ENCODE measurements at places on chromosomes 5 and 9.

- no peak for DNase-seq
Observed at GRCh38 chr9:87615136-87615535, 110.8 kb upstream of the CTSL start.

DNA sequence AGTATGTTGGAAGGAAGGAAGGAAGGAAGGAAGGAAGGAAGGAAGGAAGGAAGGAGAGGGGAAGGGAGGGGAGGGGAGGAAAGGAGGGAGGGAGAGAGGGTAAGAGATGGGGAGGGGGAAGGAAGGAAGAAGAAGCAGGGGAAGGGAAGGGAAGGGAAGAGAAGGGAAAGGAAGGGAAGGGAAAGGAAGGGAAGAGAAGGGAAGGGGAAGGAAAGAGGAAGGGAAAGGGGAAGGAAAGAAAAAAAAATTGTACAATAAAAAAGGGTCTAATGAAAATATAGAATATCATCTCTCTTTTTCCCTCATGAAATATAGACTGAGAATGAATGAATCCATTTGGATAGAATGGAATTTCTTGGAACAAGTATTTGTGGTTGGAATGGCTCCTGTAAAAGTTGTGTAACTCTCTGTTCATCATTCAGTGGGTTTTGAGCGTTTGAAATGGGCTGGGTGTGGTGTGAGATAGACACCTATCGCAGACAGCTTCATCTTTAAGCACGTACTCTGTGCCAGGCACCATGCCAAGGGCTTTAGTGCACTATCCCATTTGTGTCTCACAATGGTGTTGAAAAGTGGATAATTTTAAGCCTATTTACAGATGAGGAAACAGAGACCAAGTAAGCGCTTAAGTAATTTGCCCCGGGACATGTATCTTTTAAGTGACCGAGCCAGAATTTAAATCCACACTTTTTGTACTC lies 11.6 kb upstream of the PAPPA start:
- DNase-seq = no peak

DNA sequence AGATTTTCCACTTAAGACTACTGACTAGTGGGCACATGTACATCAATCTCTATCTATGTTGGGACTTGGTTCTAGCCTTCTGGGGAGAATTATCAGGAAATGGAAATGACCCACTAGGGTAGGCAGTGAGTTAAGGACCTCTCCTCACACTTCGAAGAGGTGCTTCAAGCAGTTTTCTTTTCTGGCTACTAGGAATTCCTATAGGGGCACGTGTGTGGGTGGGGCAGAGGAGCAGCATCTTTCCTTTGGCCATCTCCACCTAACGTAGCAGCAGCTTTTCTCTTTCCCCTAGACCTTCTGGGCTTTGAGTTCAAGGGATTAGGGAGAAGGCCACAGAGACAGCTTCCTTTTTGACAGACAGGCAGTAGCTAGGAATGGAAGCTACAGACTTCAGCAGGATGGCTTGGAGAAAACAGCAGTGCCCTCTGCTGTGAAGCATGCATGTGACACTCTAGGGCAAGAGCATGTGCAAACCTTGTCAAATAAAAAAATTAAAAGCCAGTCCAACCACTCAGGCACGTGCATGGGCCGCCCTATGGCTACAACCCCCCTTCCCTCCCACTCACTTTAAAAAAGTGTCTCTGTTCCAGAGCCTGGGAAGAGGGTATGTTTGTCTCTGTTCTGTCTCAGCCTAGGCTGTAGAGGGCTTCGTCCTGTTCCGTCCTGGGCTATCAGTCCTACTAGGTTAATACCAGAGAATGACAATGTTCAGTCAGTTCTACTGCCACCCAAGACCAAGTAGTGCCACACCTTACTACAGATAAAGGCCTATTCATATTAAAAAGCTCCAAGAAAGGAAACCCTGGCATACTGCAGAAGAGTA lies 8.7 kb upstream of the GFRA3 start:
- no peak for DNase-seq

- DNase-seq = no peak
Observed at GRCh38 chr5:124057724-124058231, 545.8 kb downstream of the CSNK1G3 start.

All from activated CD4-positive, CD25-positive, alpha-beta regulatory T cell (primary cell).